ENCODE measurements at places on chromosomes 12 and 14.
A peak's percentile ranks its signal among the peaks of the same experiment; 100 is the strongest.

DNA sequence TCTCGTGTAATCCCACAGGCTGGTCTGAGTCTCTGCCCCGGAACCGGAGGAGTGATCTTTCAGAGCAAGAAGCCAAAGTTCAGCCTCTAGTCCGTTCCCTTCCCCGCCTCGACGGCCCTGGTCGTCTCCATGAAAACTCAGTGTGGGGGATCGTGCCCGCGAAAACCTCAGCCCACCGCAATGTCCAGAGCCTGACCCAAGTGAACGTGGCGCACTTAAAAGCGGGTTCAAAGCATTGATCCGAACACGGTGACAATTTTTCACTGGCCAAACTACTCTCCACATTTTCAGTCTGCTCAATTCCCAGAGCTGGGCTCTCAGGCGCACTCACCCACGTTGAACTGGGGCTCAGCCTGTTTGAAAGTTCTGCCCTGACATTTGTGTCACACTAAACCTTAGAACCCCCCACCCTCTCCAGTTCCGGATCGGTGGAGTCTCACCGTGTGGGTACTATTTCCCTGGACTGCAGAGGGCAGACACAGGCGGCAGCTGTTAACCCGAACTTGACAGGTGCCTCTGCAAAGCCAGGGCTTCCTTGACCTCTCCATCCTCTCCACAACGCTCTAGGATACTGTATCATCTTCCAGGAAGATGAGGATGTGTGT lies 886 bp upstream of the PRICKLE1 start:
- DNase-seq: no peak

GRCh38 chr14:24151404-24152080 lies 4.2 kb downstream of the RNF31 start:
- DNase-seq: no peak

- no peak for DNase-seq
Measured at GRCh38 chr14:94581127-94581999, at the start of gene SERPINA5. TSS of gene SERPINA5 (plus strand) at chr14:94581426. CDS start at chr14:94587363, 5,937 bp downstream.

DNA sequence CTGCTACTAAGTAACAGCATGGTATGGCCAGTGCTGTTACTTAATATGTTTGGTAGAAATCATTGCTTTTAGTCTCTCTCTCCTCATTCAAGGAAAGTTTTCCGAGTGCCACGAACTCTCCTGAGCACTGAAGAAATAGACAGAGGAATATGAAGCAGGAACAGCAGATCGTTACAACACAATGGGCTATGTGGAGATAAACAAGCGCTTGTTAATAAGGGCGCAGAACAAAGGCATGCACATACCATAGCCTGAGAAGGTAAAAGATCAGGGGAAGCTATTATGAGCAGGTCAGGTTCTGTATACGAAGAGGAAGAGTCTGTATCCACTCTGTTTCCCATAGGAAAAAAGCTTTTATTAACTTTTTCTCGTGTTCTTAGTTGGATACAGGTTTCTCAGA lies 156.2 kb upstream of the CPNE8 start:
- no peak for DNase-seq

GRCh38 chr12:51528852-51529650 lies 62.0 kb upstream of the SCN8A start:
- no peak for DNase-seq

- DNase-seq: no peak
Measured at GRCh38 chr12:2389079-2389790, 336.4 kb downstream of the CACNA1C start.

- no peak for DNase-seq
Measured at GRCh38 chr12:51364001-51364400, 17.5 kb upstream of the CELA1 start.

GRCh38 chr12:24244231-24244630 lies 294.8 kb upstream of the SOX5 start:
- no peak for DNase-seq

DNA sequence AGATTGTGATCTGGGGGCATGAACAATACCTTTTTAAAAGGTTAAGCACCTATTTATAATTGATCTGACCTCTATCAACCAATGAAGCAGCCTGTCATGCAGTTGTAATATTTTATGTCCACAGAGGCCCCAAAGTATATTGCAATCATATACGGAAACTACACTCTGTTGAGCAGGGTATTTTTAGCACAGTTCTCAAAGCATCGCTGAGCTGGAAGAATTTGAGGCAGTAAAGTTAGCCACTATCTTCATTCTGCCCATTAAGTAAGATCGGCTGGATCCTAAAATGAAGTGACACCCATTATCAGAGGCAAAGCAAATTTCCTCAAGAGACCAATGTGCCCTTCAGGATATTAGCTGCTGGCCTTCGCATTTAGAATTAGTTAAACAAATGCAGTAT lies 47.7 kb upstream of the GRIP1 start:
- DNase-seq: no peak

DNA sequence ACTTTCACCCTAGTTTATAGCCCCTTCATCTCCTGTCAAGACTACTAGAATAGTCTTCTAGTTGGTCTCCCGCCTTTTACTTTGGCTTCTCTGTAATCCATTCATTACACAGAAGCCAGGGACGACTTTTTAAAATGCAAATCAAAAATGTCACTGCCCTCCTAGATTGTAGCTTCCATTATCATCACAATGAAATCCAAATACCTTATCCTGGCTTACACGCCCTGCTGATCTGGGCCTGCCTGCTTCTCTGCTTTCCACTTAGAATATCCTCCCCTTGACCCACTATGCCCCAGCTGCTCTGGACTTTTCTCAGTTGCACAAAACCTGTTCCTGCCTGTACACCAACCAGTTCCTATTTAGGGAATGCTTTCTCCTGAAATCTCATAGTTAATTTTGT lies 4.5 kb upstream of the EEA1 start:
- DNase-seq: no peak

GRCh38 chr12:52342781-52343490 lies 21.7 kb upstream of the KRT83 start:
- DNase-seq: no peak

DNA sequence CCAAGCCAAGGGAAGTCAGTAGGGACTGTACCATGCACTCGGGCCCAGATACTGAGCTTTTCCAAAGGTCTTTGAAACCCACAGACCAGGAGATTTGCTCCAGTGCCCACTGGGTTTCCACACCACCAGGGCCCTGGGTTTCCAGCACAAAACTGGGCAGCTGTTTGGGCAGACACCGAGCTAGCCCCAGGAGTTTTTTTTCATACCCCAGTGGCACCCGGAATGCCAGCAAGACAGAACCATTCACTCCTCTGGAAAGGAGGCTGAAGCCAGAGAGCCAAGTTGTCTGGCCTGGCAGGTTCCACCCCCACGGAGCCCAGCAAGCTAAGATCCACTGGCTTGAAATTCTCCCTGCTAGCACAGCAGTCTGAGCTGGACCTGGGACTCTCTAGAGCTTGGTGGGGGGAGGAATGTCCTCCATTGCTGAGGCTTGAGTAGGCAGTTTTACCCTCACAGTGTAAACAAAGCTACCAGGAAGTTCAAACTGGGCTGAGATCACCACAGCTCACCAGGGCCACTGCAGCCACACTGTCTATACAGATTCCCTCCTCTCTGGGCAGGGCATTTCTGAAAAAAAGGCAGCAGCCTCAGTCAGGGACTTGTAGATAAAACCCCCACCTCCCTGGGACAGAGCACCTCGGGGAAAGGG lies 793.7 kb downstream of the RPS29 start:
- DNase-seq: no peak

GRCh38 chr12:6735448-6736191 lies 11.8 kb downstream of the COPS7A start:
- peak; percentile 55 for DNase-seq

- no peak for DNase-seq
Measured at GRCh38 chr14:100587086-100587762, at the start of gene BEGAIN. TSS of gene BEGAIN (minus strand) at chr14:100587417. CDS start at chr14:100587290, 127 bp downstream.

- no peak for DNase-seq
Measured at GRCh38 chr14:20743556-20743955, 2.1 kb upstream of the EDDM3A start.

- DNase-seq: no peak
Measured at GRCh38 chr12:24530689-24531088, 418.2 kb downstream of the BCAT1 start.

DNA sequence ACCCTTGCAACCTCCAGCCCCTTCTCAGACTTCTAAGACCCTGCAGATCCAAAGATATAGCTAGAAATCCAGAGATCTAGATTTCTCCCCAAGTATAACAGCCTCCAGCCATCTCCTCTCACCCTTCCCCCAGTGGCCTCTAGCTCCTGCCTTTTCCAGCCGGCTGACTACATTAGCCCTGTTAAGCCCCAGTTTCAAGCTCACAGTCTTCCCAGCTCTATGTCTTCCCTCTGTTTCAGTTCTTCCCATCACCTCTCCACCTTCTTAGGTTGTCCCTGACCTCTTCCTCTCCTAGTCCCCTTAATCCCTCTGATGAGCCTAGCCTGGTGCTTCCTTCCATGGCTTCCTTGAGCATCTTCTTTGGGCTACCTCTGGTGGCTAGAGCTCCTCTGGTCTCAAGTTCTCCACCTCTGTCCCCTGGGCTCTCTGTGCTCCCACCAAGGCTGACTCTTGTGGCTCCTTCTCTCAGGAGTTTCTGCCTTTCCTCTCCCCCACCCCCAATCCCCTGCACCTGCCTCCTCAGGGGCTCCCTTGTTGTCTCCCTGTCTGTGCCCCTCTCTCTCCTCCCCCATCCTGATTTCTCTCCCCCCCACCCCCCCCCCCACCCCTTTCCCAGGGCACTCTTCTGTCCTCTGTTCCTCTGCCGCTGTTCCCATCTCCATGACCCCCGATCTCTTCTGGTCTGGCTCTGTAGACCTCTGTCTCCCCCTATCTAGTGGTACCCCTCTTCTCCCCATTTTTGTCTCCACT lies 816 bp upstream of the GDF11 start:
- DNase-seq: no peak

DNA sequence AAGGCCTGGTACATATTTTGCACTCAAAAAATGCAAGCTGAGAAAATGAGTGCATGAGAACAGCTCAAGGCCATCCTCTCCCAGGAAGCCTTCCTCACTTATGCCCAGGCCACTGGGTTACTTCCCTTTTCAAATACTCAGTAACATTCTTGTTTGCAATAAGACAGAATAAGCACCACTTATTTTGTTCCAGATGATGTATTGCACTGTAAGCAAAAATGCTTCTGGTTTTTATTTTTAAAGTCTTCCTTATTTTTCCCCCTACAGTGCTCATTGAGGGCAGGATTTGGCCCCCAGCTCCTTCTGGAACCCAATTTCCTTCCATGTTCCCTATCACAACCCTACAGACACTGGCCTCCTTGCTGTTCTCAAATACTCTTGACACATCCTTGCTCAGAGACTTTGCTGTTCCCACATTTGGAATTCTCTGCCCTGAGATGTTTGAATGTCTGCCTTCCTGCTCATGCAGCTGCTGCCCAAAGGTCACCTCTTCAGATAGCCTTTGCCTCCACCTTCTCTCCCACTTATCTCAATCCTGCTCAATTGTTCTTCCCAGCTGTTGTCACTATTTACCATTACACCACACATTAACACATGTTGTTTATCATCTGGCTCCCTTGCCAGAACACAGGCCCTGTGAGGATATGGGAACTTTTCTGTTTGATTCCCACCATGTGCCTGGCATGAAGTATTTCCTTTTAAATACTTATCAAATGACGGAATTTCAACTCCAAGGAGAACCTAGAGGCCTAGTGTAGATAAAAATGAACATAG lies 49.9 kb downstream of the IFNG start:
- DNase-seq: no peak

GRCh38 chr14:87108726-87109125 lies 884.3 kb downstream of the GALC start:
- no peak for DNase-seq

DNA sequence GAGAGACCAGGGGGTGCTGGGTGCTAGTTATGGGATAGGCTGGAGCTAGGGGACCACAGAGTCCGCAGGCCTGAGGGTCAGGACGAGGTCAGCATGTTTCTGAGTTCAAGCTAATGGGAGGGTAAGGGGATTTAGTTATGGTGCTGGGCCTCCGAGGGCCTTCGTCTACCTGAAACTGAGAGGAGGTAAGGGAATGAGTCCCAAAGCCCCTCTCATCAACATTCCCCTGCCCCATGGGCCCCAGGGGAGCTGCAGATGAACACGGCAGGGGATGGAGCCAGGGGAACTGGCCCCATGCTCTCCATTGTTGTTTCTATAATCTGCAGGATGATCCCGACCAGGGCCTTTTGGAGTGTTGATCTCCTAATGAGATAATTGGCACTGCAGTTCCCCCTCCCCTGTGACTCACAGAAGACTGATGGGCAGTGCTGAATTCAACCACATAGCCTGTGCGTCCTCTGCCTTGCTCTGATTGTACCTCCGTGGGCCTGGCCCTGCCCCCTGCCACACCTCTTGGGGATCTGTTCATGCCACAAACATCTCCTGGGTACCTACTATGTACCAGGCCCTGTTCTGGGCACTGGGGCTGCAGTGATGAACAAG lies 21.4 kb downstream of the FAIM2 start:
- DNase-seq: no peak

- no peak for DNase-seq
Measured at GRCh38 chr12:26919216-26919555, 18.6 kb downstream of the INTS13 start.

DNA sequence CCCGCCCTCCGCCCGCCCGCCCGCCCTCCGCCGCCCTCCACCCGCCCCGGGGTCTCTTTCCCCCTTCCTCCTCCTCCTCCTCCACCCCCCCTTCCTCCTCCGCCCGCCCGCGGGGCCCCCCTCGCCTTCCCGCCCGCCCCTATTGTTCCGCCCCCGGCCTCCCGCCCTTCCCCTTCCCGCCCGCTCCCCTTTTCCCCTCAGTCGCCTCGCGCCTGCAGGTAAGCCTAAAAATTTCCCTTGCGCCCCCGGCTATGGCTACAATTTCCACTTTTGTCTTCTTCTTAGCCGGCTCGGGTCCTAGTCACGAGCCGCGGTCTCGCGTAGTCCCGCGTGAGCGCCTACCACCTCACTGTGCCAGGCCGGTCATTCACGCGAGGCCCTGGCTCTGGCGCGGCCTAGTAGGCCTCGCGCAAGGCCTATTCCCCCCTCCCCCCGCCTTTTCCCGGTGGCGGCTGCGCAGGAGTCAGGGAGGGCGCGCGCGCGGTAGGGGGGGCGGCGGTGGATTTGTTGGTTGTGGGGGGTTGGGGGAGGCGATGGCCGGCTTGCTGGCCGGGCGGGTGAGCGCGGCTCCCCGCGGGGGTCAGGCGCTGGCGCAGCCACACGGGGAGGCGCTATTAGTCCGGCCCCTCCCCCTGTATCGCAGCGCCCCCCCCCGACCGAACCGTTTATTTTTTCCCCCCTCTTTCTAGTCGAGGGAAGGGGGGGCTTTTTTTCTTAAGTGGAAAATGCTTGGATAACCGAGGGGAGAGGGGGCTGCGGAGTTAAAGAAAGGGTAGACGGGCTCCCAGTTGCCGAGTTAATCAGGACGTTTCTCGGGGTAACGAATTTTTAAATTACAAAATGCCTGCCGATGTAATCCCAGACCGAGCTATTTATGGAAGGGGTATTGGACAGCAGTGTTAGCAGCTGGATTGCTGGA lies 516 bp downstream of the PCBP2 start:
- peak; percentile 74 for DNase-seq

- no peak for DNase-seq
Measured at GRCh38 chr12:95996034-95996658, at the start of gene HAL. TSS of gene HAL (minus strand) at chr12:95996344. CDS start at chr12:95995910, 434 bp downstream.

DNA sequence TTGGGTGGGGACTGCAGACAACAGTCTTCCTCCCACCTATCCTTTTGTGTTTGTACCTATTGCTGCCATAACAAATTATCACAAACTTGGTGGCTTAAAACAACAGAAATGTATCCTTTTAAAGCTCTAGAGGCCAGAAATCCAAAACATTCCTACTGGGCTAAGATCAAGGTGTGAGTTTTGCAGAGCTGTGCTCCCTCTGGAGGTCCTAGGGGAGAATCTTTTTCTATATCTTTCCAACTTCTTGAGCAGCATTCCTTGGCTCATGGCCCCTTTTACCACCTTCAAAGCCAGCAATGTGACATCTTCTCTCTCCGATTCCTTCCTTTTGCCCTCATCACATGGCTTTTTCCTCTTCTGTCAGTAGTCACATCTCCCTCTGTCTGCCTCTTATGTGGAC lies 190.6 kb downstream of the TTC8 start:
- no peak for DNase-seq

Data from dermis microvascular lymphatic vessel endothelial cell (primary cell).